Activated naive CD8-positive, alpha-beta T cell treated with anti-CD3 and anti-CD28 coated beads, Interleukin-2, amount 10 ng/mL, durations not matched to agents 7 days and 5 days (primary cell): ENCODE measurements at places on chromosomes 3 and 15. TPM values are rescaled to one million over a fixed set of nuclear protein-coding genes. Genes with fewer than 3 reads are reported as not detected.

GRCh38 chr15:29438703-29439055 lies 169.1 kb upstream of the NSMCE3 start:
- H3K27me3 ChIP-seq = no peaks in the 10 kb centered on the region
- H3K4me3 ChIP-seq = no peak overlapping the region
- H3K36me3 ChIP-seq = no peaks in the 10 kb centered on the region
- DNase-seq = no peak
- no peaks in the 10 kb centered on the region for H3K4me1 ChIP-seq

DNA sequence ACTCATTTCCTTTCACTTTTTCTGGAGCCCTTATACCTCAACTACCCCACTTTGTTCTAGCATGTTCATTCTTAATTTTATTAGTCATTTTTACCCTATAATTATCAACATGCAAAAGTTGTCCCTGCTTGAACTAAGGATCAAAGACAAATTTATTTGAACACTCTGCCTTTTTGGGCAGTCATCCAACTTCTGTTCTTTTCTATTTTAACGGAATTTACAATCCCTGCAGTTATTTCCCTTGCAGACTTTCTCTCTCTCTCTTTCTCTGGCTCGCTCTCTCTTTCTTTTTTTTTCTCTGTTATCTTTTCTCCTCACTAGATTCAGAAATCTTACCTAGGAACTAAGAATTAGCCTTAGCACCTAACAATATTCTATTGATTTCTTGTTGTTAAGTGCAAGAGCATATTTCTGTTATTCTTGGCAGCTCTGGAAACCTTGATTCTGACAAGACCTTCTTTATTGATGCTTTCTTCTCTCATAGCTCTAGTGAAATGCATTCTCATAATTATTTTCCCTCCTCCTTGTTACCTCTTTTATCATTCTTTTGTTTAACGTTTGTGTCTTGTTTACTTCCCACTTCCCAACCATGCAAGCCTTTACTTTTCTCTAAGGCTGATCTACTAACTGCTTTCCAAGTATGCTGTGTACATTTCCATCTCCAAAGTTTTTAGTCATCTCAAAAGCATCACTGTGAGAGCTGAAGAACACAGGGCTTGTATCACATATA lies 951.6 kb downstream of the DIPK2A start:
- DNase-seq = no peak
- H3K36me3 ChIP-seq = no peaks in the 10 kb centered on the region
- no peak overlapping the region for H3K27ac ChIP-seq
- H3K4me1 ChIP-seq = no peaks in the 10 kb centered on the region

DNA sequence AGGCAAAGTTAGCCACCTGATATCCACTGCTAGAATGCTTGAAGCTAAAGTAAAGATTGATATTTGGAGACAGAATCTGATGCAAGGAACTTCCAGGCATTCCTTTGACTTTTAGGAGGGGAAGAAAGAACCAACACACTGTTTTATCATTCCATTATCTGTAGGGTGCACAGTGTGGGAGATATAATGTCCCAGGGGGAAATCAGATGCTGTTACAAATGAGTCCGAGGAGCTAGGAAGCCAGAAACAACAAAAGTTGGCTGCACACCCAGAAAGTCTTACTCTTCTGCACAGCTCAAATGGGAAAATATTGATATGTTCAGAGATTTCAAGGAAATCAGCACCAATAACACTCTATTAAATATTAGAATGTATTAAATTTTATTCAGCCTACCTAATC lies 113.6 kb upstream of the ROBO1 start:
- H3K27ac ChIP-seq = no peak overlapping the region
- no peaks in the 10 kb centered on the region for H3K27me3 ChIP-seq
- no peak for DNase-seq
- no peaks in the 10 kb centered on the region for H3K36me3 ChIP-seq
- no peaks in the 10 kb centered on the region for H3K4me1 ChIP-seq

- peaks cover 8% of the 10 kb centered on the region for H3K4me1 ChIP-seq
- no peaks in the 10 kb centered on the region for H3K27me3 ChIP-seq
- H3K27ac ChIP-seq = no peak overlapping the region
Measured at GRCh38 chr3:101902041-101902440, 52.7 kb downstream of the NFKBIZ start.

GRCh38 chr15:40031300-40031699 lies 7.7 kb downstream of the SRP14 start:
- no peak overlapping the region for H3K27ac ChIP-seq
- no peaks in the 10 kb centered on the region for H3K27me3 ChIP-seq
- peaks cover 9% of the 10 kb centered on the region for H3K4me1 ChIP-seq
- peaks cover 21% of the 10 kb centered on the region for H3K36me3 ChIP-seq
- H3K4me3 ChIP-seq = no peak overlapping the region

DNA sequence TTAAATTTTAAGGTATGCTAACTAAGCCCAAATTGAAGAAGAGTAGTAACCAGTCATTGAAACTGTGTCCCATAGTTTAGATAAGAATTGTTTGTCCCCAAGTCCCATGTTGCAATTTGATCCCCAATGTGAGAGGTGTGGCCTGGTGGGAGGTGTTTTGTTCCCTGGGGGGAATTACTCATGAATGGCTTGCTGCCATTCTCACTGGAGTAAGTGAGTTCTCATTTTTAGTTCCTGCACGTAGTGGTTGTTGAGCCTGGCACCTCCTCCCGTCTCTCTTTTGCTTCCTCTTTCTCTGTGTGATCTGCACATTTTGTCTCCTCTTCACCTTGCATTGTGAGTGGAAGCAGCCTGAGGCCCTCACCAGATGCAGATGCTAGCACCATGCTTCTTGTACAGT lies 1271.0 kb downstream of the NSUN3 start:
- H3K4me3 ChIP-seq = no peak overlapping the region
- no peaks in the 10 kb centered on the region for H3K4me1 ChIP-seq
- no peak overlapping the region for H3K27ac ChIP-seq
- no peak for DNase-seq

The SNTN gene
- total RNA-seq = not detected

The FBLN2 gene
- 2.6 TPM for total RNA-seq

The TUBGCP5 gene
- 20.8 TPM for total RNA-seq

The COLQ gene
- 4.1 TPM for total RNA-seq

The GCSAM gene
- total RNA-seq = 11.8 TPM

The SLCO3A1 gene
- total RNA-seq = 29.2 TPM

The SH3GL3 gene
- not detected for total RNA-seq

The B3GALNT1 gene
- 10.4 TPM for total RNA-seq
